ENCODE measurements at places on chromosomes 4 and X.

DNA sequence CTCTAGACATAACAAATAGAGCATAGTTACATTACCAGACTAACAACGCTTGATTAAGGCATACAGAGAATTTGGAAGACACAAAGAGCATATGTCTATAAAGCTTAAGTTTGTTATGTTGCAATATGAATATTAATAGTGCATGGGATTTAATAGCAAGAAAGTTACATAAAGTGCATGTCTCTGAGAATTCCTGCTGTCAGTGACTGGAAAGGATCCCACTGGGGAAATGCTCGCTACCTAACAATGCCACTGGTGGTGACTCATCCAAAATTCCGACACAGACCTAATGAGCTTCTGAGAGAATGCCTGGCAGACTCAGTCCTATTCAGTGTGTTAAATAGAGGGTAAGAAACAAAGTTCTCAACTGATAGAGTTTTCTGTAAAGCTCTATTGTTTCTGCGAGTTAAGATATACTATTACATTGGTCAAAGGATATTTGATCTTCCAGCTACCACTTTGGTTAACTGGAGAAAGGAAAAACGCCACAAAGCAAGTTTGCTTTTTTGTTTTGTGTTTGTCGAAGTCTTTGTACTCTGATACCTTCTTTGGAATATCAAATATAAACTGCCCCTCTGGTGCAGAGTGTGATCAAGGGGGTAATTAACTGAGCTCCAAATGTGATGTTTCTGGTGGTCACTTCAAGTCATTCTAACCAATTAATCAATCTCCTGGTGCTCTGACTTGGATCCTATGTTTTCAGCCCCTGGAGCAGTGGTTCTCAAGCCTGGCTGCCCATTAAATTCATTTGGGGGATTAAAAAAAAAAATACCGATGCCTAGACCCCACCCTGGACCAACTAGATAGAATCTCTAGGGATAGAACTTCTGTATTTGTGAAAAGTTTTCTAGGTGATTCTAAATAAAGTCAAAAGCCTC lies 107.9 kb downstream of the PALLD start:
- no peak for DNase-seq

DNA sequence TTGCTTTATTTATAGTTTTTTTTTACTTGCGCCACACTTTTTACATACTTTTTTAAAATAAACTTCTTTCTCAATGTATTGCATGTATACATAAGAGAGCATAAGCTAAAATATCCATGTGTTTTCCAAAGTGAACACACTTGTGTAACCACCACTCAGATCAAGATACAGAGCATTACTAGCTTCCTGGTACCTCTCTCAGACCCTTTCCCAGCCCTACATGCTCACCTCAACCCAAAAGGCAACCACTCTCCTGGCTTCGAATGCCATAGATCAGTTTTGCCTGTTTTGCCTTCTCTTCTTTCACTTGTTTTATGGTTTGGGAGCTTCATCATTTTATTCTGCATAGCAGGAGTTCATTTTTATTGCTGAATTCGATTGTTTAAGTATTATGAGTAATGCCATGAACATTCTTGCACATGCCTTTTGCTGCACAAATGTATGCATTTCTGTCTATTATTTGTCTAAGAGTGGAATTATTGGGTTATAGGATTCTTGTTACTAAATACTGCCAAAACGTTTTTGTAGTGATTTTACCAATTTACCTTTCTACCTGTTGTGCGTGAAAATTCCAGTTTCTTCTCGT lies 45.9 kb upstream of the NUDT6 start:
- DNase-seq, result no peak

DNA sequence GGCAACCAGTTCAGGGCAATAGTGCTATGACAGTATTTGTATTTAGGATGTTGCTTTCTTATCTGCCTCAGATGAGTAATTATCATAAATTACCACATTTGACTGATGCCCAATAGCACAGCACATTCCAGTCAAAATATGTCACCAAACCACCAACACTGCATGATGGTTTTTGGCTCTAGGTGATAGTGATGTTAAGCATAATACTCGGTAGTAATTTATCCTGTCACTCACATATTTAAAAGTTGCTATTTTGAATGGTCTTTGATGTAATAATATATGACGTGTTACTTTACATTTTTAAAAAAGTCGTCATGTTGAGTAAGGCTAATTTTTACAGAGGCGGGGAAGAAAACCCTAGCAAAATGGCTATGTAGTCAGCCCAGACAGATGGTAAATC lies 42.5 kb downstream of the UNC5C start:
- no peak for DNase-seq

GRCh38 chr4:55980725-55981124 lies 32.0 kb downstream of the CEP135 start:
- no peak for DNase-seq
